Gastroesophageal sphincter (tissue), 4 donors: ENCODE measurements at places on chromosomes 6 and 20. TPM values are rescaled to one million over a fixed set of nuclear protein-coding genes. Genes with fewer than 3 reads are reported as not detected.
A peak's percentile ranks its signal among the peaks of the same experiment; 100 is the strongest.

GRCh38 chr6:131453803-131454202 is 119.2 kb upstream of the ARG1 start:
- no peak for ATAC-seq

DLL1 gene
- total RNA-seq: 5.3 TPM

IP6K3 gene
- 5.5 TPM for total RNA-seq

GRCh38 chr6:3744211-3744900 is 7.2 kb downstream of the PXDC1 start:
- ATAC-seq: no peak

GRCh38 chr20:20003031-20003954 is 13.9 kb upstream of the NAA20 start:
- ATAC-seq: peak; percentile 66

GRCh38 chr6:118873239-118873638 is 20.7 kb upstream of the ASF1A start:
- ATAC-seq: no peak

DNA sequence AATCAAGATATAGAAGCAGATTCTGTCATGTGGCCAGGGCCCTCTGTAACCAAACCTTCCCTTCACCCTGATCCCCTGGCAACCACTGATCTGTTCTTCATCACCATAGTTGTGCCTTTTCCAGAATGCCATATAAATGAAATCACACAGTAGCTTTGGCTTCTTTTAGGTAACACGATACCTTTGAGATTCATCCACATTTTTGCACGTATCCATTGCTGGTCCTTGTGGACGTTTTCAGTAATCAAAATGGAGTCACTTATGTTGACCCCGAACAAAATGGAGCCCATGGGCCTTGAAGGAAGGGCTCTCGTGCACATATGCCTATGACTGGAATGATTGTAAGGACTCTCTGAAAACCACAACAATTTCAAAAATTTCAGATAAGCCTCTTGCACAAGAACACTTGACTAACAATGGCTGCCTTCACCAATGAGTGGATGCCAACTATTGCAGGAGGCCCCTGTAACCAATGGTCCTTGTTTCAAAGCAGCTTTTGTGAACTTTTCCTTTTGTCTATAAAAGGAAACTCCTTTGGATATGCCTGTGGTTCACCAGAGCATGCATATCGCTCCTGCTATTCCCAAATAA is 84.3 kb upstream of the RALY start:
- peak; percentile 36 for ATAC-seq

GRCh38 chr6:75044846-75045245 is 161.0 kb downstream of the COL12A1 start:
- ATAC-seq: no peak

- peak; percentile 95 for ATAC-seq
Observed at GRCh38 chr6:75748743-75749538, at the start of gene MYO6. TSS of gene MYO6 (plus strand) at chr6:75749239. CDS start at chr6:75817548, 68,309 bp downstream.

STX11 gene
- 5.1 TPM for total RNA-seq

C2 gene
- total RNA-seq: 17.2 TPM

- ATAC-seq: peak; percentile 31
Observed at GRCh38 chr6:36248980-36249379, 20.9 kb upstream of the PNPLA1 start.

OR2H2 gene
- total RNA-seq: not detected

- no peak for ATAC-seq
Observed at GRCh38 chr6:16136621-16137450, 8.0 kb downstream of the MYLIP start.

GRCh38 chr6:71035871-71036270 is 79.0 kb upstream of the B3GAT2 start:
- ATAC-seq: no peak

MAFB gene
- total RNA-seq: 29.7 TPM

DNA sequence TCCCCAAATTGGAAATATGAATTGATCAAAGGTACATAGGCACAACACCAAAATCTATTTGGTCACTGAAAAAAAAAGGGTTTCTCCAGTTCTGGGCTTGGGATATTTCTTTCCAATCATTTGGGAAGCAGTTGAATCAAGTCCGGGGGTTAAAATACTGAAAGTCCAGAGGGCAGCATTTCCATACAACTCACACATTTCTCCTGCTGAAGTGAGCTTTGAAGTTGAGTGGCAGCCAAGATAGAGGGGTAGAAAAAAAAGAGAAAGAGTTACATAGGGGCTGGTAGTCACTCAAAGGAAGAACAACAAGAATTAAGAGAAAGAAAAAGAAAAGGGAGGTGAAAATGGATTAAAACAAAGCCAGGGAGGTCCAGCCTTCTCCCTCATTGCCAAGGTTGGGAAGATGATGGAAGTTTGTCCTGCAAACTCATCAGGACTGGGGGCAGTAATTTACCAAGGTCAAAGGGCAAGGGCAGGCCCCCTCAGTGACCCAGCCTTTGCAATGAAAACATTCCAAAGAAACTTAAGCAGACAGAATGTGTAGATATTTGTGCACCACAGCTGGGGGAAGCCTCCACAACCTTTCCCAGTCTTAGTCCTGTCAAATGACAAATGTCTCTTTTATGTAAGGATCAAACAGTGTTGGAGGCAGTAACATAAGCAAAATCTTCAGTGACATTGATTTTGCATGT is 525.3 kb upstream of the JARID2 start:
- ATAC-seq: no peak

DNA sequence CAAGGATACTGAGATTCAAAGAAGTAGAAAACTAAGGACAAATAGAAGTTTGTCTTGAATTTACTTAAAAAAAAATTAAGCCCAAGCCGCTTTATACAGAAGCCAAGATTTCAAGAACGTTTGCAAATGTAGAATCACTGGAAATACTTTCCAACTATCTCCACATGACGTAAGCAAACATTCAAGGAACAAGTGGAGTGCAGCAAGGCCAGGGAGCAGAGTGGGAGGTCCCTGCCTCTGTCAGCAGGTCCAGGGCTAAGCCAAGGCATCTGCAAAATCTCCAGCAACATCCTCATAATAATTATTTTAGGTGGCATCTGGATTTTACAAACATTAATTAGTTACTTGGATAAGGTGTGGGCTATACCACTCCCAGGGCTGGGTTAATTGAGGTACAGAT is 60.1 kb upstream of the AKIRIN2 start:
- no peak for ATAC-seq
